ENCODE measurements at places on chromosomes 1 and 21.
A peak's percentile ranks its signal among the peaks of the same experiment; 100 is the strongest.

GRCh38 chr1:64516803-64517568 is 47.1 kb downstream of the CACHD1 start:
- no peak for DNase-seq

- DNase-seq = no peak
These were observed 19.7 kb upstream of the DYNLT5 start for GRCh38 chr1:66732407-66733166.

DNA sequence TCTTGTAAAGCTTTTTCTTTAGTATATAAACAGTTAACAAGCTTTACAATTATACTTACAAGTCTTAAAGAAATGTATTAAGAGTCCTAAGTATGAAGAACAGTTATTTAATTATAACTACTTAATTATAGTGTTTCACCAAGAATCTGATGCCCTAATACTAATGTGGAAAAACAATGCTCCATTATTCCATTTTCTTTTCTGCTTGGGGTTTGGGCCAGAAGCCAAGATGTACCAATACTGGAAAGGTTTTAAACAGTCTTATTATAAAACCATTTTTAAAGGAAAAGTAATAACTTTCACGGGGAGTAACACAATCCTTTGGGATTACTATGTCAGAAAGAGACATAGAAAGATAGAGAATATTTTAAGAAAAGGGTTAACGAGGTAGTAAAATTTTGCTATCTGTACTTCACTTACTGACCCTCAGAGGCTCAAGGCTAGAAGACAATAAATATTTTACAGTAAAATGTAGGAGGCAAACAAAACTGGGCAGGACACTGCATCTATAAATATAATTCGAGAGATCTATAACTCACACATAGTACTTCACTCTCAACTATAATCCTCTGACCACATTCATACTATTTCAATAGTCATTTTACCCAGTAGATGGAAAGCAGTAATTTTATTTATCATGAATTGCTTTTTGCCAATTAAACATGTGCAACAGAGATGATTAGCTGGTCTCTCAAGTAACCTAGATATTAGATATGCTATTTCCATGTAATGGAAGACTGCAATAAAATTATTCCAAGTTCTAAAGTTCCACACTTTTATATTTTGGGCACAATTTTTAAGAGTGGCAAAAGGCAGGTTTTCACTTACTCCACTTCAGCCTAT is 63.9 kb downstream of the LTN1 start:
- DNase-seq = no peak

GRCh38 chr1:99820546-99820945 is 29.6 kb upstream of the AGL start:
- no peak for DNase-seq

- DNase-seq = no peak
These were observed 238.1 kb downstream of the KAZN start for GRCh38 chr1:14836426-14837140.

- peak; percentile 54 for DNase-seq
These were observed 1.7 kb downstream of the IRF2BP2 start for GRCh38 chr1:234608025-234608910.

- no peak for DNase-seq
These were observed 19.1 kb downstream of the PROX1 start for GRCh38 chr1:214006845-214007244.

GRCh38 chr1:38667626-38668025 is 191.9 kb downstream of the RRAGC start:
- DNase-seq = no peak

DNA sequence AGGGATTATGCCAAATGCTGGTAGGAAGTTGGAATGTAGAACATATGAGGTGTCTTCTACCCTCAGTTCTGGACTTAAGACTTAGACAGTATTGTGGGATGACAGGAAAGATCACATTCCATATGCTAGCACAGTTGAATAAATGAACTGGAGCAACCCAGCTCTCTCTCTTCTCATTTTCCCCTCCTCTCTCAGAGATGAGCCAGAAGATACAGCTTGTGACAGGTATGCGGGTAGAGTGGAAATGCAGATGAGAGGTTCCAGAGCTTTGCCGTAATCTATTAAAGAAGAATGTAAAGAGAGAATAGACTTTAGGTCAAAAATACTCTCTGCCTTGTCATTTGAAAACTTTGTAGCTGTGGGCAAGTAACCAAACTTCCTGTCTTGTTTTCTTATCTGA is 32.5 kb upstream of the HMCN1 start:
- DNase-seq = no peak

DNA sequence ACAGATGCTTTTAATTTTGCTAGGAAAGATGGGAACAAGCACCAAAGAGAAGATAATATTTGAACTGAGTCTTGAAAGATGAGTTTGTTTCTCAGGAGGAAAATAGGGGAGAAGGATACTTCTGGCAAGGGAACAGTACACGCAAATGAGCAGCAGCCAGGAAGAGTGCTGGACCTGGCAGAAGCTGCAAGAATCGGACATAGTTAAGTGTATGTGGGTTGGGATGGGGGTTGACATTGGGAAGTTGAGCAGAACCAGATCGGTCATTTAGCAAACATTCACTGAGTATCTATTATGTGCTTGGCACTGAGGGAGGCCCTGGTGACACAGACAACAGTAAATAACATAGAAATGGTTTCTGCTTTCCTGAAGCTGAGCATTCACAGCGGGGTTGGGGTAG is 198.8 kb downstream of the PLPP3 start:
- DNase-seq = no peak

- DNase-seq = no peak
These were observed 267.0 kb downstream of the KCTD3 start for GRCh38 chr1:215833941-215834729.

GRCh38 chr1:13798120-13798519 is 98.1 kb downstream of the PRDM2 start:
- DNase-seq = no peak

DNA sequence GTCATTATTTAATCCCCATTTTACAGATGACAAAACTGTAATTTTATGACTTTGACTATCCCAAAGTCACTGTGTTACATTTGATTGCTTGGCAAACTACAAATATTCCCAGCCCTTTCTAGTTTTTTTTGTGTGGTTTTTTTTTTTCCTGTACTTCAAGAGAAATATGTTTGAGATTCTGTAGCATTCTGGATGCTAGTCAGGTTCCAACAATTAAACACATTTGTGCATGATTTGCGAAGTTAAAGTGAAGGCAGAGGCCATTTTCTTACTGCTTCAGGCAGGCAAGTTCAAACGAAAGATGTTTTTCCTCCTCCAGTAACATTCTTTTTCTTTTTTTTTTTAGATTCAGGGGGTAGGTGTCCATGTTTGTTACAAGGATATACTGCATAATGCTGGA is 107.9 kb upstream of the SERTAD4 start:
- DNase-seq = no peak

DNA sequence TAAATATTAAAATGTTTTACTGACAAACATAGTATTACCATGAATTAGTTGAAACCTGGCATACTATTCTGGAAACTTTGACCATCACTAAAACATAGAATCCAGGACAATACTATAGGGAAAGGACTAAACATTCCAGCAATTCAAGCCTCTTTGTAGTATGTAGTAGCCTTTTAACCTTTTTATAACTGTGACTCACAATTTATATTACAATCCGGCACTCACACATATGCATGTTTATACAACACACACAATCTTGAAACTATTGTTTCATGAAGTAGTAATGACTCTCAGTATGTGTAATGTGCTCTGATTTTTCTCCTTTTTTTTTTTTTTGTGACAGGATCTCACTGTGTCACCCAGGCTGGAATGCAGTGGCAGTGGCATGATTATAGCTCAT is 64.3 kb downstream of the ANKRD13C start:
- DNase-seq = no peak

- DNase-seq = no peak
These were observed 102.8 kb downstream of the RHOU start for GRCh38 chr1:228837817-228838716.

- DNase-seq = no peak
These were observed 45.3 kb downstream of the SETD4 start for GRCh38 chr21:36015045-36015444.

GRCh38 chr1:215777370-215777925 is 210.3 kb downstream of the KCTD3 start:
- DNase-seq = no peak

GRCh38 chr1:27868932-27869718 is 3.2 kb upstream of the THEMIS2 start:
- DNase-seq = peak; percentile 54

- no peak for DNase-seq
These were observed 6.8 kb upstream of the PDZK1IP1 start for GRCh38 chr1:47196622-47197021.

GRCh38 chr1:234667600-234668576 is 57.9 kb upstream of the IRF2BP2 start:
- DNase-seq = no peak

DNA sequence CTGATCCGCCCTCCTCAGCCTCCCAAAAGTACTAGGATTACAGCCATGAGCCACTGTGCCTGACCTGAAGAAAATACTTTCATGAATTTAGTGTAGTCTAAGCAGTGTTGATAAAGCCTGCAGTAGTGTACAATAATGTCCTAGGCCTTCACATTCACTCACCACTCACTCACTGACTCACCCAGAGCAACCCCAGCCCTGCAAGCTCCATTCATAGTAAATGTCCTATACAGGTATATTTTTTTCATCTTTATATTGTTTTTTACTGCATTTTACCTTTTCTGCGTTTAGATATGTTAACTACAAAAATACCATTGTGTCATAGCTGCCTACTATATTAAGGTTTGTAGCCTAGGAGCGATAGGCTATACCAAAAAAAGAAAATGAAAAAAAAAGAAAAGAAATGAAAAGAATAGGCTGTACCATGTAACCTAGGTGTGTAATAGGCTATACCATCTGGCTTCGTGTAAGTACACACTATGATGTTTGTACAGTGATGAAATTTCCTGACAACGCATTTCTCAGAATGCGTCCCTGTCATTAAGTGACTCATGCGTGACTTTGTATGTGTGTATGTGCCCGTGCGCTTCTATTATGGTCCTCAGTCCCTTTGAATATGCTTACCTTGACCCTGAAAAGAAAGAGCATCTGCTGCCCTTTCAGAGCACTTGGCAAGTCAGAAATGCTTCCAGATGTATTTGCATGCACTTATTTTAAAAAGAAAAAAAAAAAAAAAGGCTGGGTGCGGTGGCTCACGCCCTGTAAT is 9.2 kb upstream of the SLAMF8 start:
- no peak for DNase-seq

- no peak for DNase-seq
These were observed 936 bp upstream of the UBXN11 start for GRCh38 chr1:26307363-26307781.

DNA sequence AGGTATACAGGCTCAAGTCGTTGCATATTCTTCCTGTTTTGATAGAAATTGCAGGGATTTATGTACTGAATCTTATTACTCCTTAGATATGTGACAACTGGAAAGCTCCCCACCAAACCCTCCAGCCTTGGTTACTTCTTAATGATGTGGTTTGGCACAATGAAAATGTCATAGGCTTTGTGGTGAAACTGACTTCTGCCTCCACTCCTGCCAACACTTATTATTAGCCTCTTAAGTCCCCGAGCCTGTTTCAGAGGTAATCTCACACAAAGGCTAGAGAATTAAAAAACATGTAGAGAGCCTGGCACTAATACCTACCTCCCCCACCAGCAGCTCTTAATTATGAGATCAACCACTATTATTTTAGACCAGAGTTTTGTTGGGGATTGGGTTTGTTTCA is 4.2 kb downstream of the COX20 start:
- no peak for DNase-seq

DNA sequence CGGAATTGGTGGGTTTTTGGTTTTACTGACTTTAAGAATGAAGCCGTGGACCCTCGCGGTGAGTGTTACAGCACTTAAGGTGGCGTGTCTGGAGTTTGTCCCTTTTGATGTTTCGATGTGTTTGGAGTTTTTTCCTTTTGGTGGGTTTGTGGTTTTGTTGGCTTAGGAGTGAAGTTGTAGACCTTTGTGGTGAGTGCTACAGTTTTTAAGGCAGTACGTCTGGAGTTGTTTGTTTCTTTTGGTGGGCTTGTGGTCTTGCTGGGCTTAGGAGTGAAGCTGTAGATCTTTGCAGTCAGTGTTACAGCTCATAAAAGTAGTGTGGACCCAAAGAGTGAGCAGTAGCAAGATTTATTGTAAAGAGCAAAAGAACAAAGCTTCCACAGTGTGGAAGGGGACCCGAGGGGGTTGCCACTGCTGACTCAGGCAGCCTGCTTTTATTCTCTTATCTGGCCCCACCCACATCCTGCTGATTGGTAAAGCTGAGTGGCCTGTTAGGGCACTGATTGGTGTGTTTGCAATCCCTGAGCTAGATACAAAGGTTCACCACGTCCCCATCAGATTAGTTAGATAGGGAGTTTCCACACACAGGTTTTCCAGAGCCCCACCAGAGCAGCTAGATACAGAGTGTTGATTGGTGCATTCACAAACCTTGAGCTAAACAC is 20.9 kb downstream of the HENMT1 start:
- DNase-seq = no peak

DNA sequence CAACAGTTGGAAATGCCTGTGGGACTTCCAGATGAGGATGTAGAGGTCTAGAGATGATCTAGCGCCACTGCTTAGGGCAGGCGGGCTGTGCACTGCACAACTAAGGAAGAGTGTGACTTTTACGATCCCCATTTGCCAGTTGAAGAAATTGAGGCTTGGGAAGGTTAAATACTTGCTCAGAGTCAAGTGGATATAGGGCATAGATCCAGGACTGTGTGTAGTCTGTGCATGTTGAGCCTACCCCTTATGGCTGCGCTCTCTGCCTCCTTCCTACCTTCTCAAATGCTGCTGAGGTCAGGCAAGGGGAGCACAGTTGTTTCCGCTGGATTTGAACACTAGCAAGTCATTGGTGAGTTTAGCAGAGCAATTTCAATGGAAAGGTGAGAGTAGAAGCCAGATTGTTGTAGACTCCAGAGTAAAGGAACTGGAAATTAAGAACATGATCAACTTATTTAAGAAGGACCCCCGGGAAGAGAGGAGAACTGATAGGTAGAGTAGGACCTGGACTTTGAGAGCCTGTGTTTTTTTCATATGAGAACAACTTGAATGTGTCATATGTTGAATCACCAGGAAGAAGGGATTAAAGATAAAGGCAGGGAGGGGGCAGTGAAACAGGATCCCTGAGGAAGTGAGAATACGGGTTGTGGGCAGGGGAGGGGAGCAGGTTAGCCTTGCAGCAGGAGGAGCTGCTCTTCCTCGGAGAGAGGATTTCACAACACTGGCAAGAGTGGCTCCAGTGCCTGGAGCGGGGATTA is 2.7 kb downstream of the CAPN2 start:
- no peak for DNase-seq

GRCh38 chr1:244046907-244047611 is 4.0 kb upstream of the ZBTB18 start:
- no peak for DNase-seq

DNA sequence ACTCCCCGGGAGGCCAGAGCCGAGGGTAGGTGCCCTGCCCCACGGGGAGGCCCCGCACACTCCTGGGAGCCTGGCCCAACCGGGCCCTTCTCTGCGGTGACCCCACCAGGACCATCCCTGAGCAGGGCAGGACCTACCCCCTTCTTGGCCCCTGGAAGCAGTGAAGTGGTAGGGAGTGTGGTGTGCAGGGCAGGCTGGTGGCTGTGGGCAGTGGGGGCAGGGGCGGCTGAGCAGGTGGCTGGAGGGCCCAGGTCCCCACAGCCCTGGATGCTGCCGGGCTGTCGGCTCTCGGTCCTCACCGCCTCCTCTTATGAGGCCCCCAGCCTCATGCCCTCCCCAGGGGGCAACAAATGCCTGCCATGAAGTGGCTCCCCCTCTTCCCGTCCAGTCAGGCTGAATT is 19.5 kb downstream of the PLCH2 start:
- no peak for DNase-seq

GRCh38 chr1:30686236-30686935 is 37.0 kb downstream of the MATN1 start:
- DNase-seq = no peak

- no peak for DNase-seq
These were observed 50.1 kb downstream of the NDUFS5 start for GRCh38 chr1:39076127-39076798.

- no peak for DNase-seq
These were observed 511 bp downstream of the NDC1 start for GRCh38 chr1:53837646-53837923.
